ENCODE measurements at places on chromosomes 2 and 18.
A peak's percentile ranks its signal among the peaks of the same experiment; 100 is the strongest.

- DNase-seq = no peak
Measured at GRCh38 chr2:118668431-118669424, 178.7 kb downstream of the EN1 start.

DNA sequence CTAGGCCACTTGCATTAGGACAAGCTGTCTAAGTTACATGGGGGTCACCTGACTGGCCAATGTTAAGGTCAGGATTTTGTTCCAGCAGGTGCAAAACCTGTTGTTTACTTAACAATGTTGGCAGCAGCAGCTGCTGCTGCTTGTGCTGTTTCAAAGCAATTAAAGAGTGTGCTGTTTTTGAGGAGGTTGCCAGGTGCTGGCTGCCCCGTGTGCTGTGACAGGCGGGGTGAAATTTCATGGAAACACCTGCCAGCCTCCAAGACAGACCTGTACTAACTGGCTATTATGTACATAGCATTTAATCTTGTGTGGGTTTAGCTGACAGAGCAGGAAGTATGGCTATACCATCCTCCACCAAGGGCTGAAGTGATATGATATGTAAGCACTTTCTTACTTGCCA lies 224.9 kb downstream of the ASXL3 start:
- DNase-seq = no peak

GRCh38 chr2:18940184-18940583 lies 350.8 kb upstream of the NT5C1B start:
- DNase-seq = no peak

GRCh38 chr2:221614274-221614673 lies 42.2 kb upstream of the EPHA4 start:
- DNase-seq = no peak

- no peak for DNase-seq
Measured at GRCh38 chr18:13684546-13684945, 41.8 kb downstream of the FAM210A start.

- DNase-seq = peak; percentile 40
Measured at GRCh38 chr18:49031511-49032188, 80.9 kb upstream of the SMAD7 start.

DNA sequence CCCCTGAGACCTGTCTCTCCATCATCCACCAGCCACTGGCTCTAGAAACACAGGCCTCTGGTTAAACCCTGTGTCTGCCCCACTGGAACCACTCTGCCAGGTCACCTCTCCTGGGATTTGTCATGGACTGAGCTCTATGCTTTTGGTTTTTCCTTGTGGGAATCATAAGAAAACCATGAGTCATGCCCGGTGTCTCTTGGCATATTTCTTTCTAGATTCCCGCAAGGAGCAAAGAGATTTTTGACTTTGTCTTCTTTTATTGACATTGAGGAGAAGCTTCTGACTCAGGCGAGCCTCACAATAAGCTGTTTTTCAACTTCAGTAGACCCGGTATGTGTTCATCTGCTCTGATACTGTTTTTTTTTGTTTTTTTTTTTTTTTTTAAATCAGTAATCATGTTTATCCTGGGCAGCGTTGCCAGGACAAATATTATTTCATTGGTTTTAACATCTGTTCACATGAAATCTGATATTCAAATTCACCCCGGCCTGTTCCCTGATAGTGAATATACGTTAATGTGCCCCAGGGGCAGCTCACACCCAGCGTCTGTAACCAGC lies 207.1 kb downstream of the ACKR3 start:
- DNase-seq = no peak

- no peak for DNase-seq
Measured at GRCh38 chr2:81853341-81853740, 1548.8 kb upstream of the LRRTM1 start.

DNA sequence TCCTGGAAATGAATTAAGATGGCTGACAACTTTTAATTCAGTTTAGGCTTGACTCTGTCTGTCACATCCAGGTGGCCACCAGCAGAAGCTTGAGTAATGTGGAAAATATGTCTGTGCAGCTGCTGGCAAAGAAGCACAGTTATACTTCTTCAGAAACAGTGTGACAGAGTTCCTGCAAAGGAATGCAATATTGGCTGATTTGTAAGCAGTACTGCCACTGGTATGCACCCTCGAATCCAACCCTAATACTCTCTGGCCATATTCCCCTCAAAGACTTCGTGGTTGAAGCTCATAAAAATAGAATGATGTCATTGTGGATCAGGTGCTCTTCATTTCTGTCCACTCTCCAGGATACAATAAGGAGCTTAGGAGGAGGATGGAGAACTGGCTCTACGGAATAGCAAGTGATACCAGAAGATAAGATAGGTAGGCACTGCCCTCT lies 86.2 kb downstream of the METTL8 start:
- peak; percentile 50 for DNase-seq

DNA sequence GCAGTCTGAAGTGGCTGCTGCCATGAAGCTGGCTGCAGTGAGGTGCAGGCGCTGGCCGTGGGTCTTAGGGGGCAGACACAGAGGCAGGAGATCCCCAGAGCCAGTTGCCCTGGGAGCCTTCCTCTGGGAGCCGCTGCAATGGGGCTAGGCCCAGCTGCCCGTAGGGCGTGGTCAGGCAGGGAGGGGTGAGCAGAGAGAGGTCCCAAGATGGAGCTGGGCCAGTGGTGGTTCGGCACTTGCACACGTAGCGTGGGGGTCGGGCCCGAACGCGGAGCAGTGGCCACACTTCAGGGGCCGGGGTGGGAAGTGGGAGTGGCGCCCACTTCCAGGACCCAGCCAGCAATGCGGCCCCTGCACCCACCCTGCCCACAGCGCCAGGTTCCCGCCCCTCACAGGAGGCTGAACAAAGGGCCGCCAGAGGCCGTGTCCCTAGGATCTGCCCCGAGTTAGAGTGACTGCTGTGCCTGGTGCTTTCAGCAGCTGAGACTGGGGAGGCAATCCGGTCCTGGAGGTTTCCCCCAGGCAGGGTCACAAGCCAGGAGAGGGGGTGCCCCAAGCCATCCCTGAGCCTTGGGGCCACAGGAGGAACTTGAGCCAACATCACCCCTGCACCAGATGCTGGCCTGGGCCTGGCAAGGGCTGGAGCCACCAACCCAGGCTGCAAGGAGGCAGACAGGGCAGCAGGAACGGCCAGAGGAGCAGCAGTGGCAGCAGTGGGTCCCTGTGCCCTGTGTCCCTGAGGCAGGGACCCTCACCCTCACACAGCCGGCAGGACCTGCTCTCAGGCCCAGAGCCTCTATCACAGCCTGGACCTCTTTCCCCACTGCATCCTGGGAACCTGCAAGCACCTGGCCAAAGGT lies 21.3 kb upstream of the SP140L start:
- DNase-seq = no peak

GRCh38 chr2:158725441-158725891 lies 69.7 kb upstream of the DAPL1 start:
- DNase-seq = no peak

DNA sequence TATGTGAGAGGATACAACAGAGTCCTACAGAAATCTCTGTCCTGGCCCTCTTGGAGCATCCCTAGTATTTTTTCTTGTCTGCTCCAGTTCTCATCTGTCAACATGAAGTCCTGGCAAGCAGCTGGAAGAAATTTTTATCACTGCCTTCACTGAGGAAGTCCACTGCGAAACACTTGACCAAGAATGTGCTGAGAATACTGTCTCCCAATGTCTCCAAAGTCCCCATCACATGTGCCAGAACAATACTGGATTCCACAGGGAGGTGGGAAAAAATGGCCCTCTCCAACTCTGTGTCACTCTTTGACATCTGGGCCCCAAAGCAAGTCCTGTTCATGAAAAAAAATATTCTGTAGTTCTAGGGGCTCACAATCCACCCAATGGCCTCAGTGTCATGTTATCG lies 32.8 kb upstream of the PGAP1 start:
- no peak for DNase-seq

DNA sequence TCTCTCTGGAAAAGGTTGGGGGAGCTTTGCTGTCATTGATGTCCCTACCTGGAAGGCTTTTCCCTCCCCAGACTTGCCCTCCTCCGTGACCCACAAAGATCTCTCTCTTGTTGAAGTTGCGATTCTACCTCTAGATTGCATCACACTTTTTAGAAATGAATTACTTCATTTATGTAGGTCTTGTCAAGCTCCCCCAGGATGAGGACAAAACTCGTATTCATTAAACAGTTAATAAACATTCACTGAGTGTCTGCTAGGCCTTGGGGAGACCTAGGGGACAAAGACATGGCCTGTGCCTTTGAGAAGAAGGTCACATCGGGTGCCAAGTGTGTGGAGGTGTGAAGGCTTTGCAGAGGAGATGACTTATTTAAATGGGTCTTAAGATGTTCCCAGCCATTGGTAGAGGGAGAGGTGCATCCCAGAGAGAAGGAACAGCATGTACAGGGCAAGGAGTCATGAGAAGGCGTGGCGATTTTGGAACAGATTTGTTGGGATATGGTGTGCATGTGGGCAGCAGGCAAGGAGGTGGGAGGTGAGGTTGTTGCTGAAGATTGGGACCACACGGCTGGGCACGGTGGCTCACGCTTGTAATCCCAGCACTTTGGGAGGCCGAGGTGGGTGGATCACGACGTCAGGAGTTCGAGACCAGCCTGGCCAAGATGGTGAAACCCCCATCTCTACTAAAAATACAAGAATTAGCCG lies 9.8 kb upstream of the YWHAQ start:
- no peak for DNase-seq

DNA sequence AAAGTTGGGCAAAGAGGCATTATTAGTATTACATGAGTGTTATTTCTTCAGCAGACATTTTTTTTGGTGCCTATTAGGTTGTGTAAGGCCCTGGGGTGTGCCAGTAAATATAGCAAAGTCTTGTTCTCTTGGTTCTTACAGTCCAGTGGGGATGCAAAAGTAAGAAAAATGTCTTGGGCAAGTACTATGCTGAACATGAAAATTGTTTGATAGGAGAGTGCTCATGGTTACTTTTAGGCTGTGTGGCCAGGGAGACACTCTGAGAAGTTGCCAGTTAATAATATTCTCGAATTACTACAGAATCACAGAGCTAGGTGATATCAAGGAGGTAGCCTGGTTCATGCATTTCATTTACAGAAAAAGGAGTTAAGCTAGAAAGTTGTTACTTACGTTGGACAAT lies 1.9 kb downstream of the AGFG1 start:
- DNase-seq = no peak

DNA sequence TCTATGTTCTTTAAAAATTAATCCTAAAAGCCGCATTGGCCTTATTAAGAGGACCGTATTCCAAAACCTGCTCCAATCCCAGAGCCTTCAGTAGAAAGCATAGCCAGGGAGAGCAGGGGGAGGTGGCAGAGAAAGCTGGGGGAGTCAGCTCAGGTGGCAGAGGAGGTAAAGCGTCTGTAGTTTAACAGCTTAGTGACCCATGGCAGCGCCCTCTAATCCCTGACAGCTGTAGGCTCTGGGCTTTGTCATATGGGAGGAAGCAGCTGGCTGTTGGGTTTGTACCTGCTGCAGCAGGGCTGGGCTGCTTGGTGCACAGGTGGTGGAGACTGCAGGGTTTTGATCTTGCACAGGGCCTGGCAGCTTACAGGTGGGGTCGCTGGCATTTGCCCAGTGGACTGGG lies 50.6 kb downstream of the THNSL2 start:
- no peak for DNase-seq

DNA sequence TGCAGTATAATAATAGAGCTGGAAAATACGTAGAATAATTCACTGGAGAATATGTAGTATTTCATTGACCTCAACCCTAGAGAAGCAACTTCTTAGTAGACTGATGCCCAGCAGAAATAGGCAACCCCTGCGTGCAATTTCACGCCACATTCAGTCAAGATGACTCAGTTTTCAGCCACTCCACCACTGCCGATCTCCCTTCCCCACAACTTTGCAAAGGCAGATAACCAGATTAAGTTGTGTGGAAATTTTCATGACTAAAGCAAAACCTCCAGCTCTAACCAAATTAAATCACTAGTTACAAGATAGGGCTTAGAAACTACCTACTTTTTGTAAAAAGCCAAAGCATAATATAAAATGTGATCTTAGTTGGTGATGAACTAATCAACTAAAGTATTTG lies 63.3 kb upstream of the STK17B start:
- DNase-seq = no peak

All from right forelimb (tissue), 1 donor.